ENCODE measurements at places on chromosomes 11 and 22. TPM values are rescaled to one million over a fixed set of nuclear protein-coding genes. Genes with fewer than 3 reads are reported as not detected.

The SCARF2 gene
- 0.86 TPM for total RNA-seq

The TMEM151A gene
- 3.6 TPM for total RNA-seq

The TENM4 gene
- total RNA-seq: 0.05 TPM

The KCTD14 gene
- total RNA-seq: 1.4 TPM

The MS4A13 gene
- not detected for total RNA-seq

The GVQW3 gene
- 0.88 TPM for total RNA-seq

The TTC17 gene
- 35.6 TPM for total RNA-seq

The FANCF gene
- total RNA-seq: 7.7 TPM

The FZD4 gene
- 1.2 TPM for total RNA-seq

The GAL3ST1 gene
- total RNA-seq: 11.6 TPM

The ADAMTS15 gene
- total RNA-seq: 5.3 TPM

The MRTFA gene
- 64.0 TPM for total RNA-seq

The OR4A47 gene
- total RNA-seq: not detected

The CDC42EP2 gene
- 16.3 TPM for total RNA-seq

The SLC22A25 gene
- not detected for total RNA-seq

The PTPRCAP gene
- 0.29 TPM for total RNA-seq

The PRODH gene
- 1.3 TPM for total RNA-seq

The STK33 gene
- 3.0 TPM for total RNA-seq

The UBQLN3 gene
- total RNA-seq: not detected

The YPEL4 gene
- total RNA-seq: 0.39 TPM

The OR52N4 gene
- not detected for total RNA-seq

The PDGFD gene
- total RNA-seq: 8.6 TPM

The DPP3 gene
- total RNA-seq: 52.7 TPM

The MS4A15 gene
- not detected for total RNA-seq

The TSKU gene
- total RNA-seq: 145 TPM

The MS4A5 gene
- total RNA-seq: not detected

The CADM1 gene
- total RNA-seq: 17.8 TPM

The SLC5A1 gene
- 0.03 TPM for total RNA-seq

The GRIA4 gene
- not detected for total RNA-seq

The FAM181B gene
- total RNA-seq: not detected

The PSMC3 gene
- 242 TPM for total RNA-seq

The HBG2 gene
- total RNA-seq: not detected

The GGTLC3 gene
- not detected for total RNA-seq

The UCP3 gene
- total RNA-seq: 0.89 TPM

The OR4B1 gene
- total RNA-seq: not detected

The SHANK3 gene
- 3.9 TPM for total RNA-seq

The SLC43A3 gene
- total RNA-seq: 0.82 TPM

The ATF4 gene
- 353 TPM for total RNA-seq

The DEUP1 gene
- not detected for total RNA-seq

The SORL1 gene
- total RNA-seq: 1.8 TPM

The RFPL2 gene
- 0.16 TPM for total RNA-seq

The FXYD2 gene
- 16.3 TPM for total RNA-seq

The EPS8L2 gene
- total RNA-seq: 114 TPM

The MS4A3 gene
- not detected for total RNA-seq

The APOL6 gene
- total RNA-seq: 1.9 TPM

The CNGA4 gene
- 0.06 TPM for total RNA-seq

The ANKRD49 gene
- total RNA-seq: 4.7 TPM

The TAF1D gene
- total RNA-seq: 89.4 TPM

The DCHS1 gene
- total RNA-seq: 0.09 TPM

The MYOD1 gene
- 0.06 TPM for total RNA-seq

The HIC2 gene
- 2.6 TPM for total RNA-seq

The JHY gene
- total RNA-seq: 2.8 TPM

The P4HA3 gene
- total RNA-seq: 48.3 TPM

The OR52K2 gene
- not detected for total RNA-seq

The SLC22A24 gene
- total RNA-seq: not detected

The JAM3 gene
- total RNA-seq: 3.7 TPM

The PLAAT5 gene
- total RNA-seq: not detected
